ENCODE measurements at places on chromosomes 11 and 22. TPM values are rescaled to one million over a fixed set of nuclear protein-coding genes. Genes with fewer than 3 reads are reported as not detected.
A peak's percentile ranks its signal among the peaks of the same experiment; 100 is the strongest.

The CHCHD10 gene
- total RNA-seq = 190 TPM

The CATSPERZ gene
- total RNA-seq = not detected

GRCh38 chr22:38716271-38716670 is 10.5 kb downstream of the GTPBP1 start:
- no peaks in the 10 kb centered on the region for H3K27me3 ChIP-seq
- DNase-seq = no peak
- peaks cover 25% of the 10 kb centered on the region for H3K36me3 ChIP-seq
- H3K27ac ChIP-seq = no peak overlapping the region
- no peak overlapping the region for H3K4me3 ChIP-seq

- no peaks in the 10 kb centered on the region for H3K36me3 ChIP-seq
- no peak overlapping the region for H3K27ac ChIP-seq
- no peak for DNase-seq
- H3K4me3 ChIP-seq = peak overlapping the region; percentile 37
- H3K4me1 ChIP-seq = no peaks in the 10 kb centered on the region
These were observed 988 bp downstream of the MGAT3 start for GRCh38 chr22:39457556-39458443.

The DEUP1 gene
- 0.57 TPM for total RNA-seq

The PTPRCAP gene
- 20.3 TPM for total RNA-seq

The GLYAT gene
- total RNA-seq = 57.8 TPM

- no peak within 1 kb of the TSS for H3K27ac ChIP-seq
- no peaks in the 10 kb centered on the region for H3K36me3 ChIP-seq
- no peaks in the 10 kb centered on the region for H3K4me1 ChIP-seq
- DNase-seq = peak; percentile 79
- peaks cover 7% of the 10 kb centered on the region for H3K27me3 ChIP-seq
- H3K4me3 ChIP-seq = peak within 1 kb of the TSS; percentile 56
These were observed at the start of gene SYT9 for GRCh38 chr11:7251836-7252682. Gene SYT9 (plus strand): TSS chr11:7251904. CDS start chr11:7252187, 283 bp downstream.

The C22orf42 gene
- not detected for total RNA-seq

DNA sequence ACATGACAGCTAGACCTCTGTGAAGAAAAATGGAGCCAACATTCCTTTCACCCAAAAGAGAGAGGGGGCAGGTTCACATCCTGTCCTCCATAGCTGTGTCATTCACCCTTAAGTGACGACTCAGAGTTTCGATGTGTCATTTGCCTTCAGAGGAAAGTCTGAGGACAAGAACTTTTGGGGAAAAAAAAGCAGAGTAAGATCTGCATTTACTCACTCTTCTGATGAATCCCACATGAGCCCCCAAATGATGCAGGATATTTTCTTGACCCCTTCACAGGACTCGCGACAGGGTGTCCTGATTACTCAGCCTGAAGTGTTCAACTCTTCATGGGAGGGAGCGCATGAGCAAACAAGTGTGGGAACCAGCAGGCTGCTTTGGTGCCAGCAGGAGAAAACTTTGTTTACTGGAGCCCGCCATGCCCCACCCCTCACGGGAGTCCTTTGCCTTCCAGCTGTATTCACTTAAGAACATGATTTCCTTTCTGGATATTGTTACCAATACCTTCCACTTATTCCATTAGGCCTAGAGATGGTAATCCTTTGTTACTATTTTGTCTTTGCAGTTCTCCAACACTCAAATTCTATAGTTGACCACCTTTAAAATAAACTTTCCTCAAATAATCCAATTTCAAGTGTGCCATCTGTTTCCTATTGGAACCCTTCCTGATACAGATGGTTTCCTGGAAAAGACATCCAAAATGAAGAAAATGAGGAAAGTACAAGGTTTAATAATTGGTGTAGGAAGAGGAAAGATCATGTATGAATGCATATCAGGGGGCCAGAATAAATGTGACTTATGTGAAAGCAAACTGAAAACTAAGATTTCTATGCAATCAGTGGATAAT is 729.8 kb downstream of the FAM181B start:
- no peak overlapping the region for H3K4me3 ChIP-seq
- H3K36me3 ChIP-seq = no peaks in the 10 kb centered on the region
- no peak overlapping the region for H3K27ac ChIP-seq

The HTR3B gene
- 0.16 TPM for total RNA-seq

GRCh38 chr11:17630936-17631335 is 83.9 kb downstream of the OTOG start:
- no peaks in the 10 kb centered on the region for H3K27me3 ChIP-seq
- no peaks in the 10 kb centered on the region for H3K4me1 ChIP-seq
- no peak for DNase-seq
- H3K27ac ChIP-seq = no peak overlapping the region
- H3K36me3 ChIP-seq = no peaks in the 10 kb centered on the region

The MYBPC3 gene
- 0.19 TPM for total RNA-seq

The MPZL2 gene
- total RNA-seq = 111 TPM

DNA sequence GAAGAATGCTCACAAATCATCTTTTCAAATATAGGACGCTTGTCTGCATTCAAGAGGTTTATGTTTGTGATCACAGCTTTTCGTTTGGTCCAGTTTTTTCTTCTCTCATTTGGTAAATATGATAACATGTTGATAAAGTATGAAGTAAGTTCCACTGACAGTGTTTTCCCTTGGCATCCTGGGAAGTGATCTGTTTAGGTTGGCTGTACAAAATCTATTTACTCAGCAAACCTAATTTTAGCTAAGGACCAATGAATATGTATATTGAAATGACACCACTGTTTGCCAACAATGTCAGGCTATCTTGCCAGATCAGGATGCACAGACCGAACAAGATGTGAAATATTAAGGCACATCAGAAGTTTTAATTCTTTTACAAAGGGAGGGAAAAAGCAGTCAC is 1230.8 kb downstream of the LRRC4C start:
- H3K27me3 ChIP-seq = no peaks in the 10 kb centered on the region
- H3K27ac ChIP-seq = no peak overlapping the region
- no peak overlapping the region for H3K4me3 ChIP-seq
- no peaks in the 10 kb centered on the region for H3K4me1 ChIP-seq

DNA sequence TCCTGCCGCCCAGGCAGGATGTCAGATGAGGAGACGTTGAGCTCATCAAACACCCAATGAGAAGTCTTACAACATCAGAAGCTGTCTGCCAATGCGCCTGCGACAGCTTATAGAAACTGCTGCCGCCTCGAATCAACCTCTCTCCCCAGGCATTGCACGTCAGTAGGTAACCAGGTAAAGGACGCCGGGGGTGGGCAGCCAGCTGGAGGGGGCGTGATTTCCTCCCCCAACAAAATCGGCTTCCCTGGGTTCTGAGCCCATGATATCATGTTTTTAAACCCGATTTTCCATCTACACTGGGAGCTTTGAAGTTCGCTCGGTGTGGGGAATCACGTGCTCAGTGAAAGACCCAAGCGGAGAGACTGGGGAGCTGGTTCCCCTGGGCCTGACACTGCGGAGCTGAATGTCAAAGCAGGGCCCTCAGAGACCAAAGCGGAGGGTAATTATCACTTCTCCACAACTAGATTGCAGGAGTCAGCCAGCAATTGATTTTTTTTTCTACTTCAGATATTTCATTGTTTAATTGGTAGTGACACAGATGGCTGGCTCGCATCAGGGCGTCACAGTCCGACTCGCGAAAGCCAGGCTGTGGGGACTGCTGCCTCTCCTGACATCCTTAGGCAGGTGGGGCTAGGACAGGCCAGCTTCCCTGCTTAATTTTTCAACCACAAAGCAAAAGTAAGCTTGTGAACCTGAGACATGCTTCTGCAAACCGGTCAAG is 15.4 kb downstream of the FAM83F start:
- no peak overlapping the region for H3K4me3 ChIP-seq
- H3K27me3 ChIP-seq = peaks cover 5% of the 10 kb centered on the region
- no peaks in the 10 kb centered on the region for H3K36me3 ChIP-seq
- H3K27ac ChIP-seq = no peak overlapping the region

DNA sequence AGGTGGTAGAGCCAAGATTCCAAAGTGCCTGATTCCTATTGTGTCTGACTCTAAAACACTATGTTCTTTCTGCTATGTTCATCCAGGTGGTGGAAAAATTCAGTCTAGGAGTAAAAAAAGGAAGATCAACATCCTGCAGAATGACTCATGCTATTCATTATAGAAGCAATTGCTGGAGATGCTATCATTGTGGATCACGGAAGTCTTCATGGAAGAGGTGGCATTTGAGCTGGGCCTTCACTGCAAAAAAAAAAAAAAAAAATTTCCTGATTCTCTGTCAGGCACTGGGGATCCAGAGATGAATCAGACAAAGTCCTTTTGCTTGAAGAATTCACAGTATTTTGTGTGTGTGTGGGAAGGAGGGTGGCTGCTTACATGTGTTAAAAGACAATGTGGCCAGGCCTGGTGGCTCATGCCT is 1.4 kb upstream of the UVRAG start:
- DNase-seq = no peak
- H3K27me3 ChIP-seq = no peaks in the 10 kb centered on the region
- peaks cover 15% of the 10 kb centered on the region for H3K4me1 ChIP-seq
- peak overlapping the region; percentile 59 for H3K27ac ChIP-seq
- H3K36me3 ChIP-seq = no peaks in the 10 kb centered on the region

DNA sequence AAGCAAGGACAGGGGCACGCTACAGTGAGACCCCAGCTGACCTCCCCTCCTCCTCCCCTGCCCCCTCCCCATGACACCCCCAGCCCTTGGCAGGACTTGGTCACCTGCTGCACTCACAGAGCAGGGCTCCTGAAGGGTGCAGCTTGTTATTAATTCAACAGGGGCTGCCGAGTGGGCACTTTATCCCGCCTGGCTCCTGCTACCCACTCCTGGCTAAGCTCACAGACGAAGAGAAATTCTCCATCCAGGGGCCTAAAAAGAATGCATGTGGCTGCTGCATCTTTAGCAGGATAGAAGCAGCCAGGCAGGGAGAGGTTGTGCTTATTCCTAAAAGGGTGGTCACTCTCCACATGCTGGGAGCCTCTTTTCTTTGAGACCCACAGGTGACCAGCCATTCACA is 40.3 kb downstream of the GALNT18 start:
- DNase-seq = no peak
- no peak overlapping the region for H3K4me3 ChIP-seq
- H3K27me3 ChIP-seq = no peaks in the 10 kb centered on the region
- no peaks in the 10 kb centered on the region for H3K4me1 ChIP-seq
- H3K27ac ChIP-seq = no peak overlapping the region

GRCh38 chr11:75386942-75387630 is 12.2 kb upstream of the RPS3 start:
- no peaks in the 10 kb centered on the region for H3K4me1 ChIP-seq
- no peak overlapping the region for H3K4me3 ChIP-seq
- H3K27me3 ChIP-seq = no peaks in the 10 kb centered on the region
- no peak for DNase-seq
